ENCODE measurements at places on chromosomes 3 and 15. TPM values are rescaled to one million over a fixed set of nuclear protein-coding genes. Genes with fewer than 3 reads are reported as not detected.

DNA sequence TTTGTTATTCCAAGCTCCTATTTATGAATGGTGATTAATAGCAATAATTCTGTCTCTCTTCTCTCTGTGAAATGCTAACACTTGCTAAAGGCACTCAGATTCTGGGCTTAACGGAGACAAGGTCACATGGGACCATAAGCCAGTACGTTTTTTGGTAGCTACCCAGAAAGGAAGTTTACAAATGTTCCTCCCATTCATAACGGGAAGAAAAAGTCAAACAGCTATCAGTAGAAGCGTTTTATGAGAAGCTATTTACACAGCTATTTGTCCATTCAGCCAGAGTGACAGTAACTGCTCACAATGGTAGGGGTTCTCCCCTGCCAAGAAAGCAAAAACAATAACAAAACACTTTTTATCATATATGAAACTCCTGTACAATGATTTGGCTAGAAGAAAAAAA lies 51.5 kb downstream of the ZMAT3 start:
- no peak overlapping the region for H3K4me3 ChIP-seq
- peaks cover 12% of the 10 kb centered on the region for H3K4me1 ChIP-seq
- peak overlapping the region; percentile 1 for H3K27ac ChIP-seq
- no peak for DNase-seq

DNA sequence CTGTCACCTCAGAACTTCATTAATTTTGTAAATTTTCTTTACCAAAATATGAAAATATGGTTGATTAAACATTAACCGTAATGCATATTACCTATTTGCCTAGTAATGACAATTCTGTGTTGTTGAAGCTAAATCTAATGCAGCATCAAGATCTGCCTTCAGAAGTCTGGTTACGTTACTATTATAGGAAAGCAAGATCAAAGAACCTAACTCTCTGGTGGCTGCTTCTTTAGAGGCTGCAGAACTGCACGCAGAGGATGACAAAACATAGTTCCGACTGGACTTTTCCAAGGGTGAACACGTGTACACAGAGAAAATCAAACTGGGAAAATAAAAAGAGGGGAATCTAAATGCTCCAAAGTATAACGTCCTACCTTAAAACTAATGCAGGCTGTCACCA lies 20.5 kb downstream of the CD47 start:
- no peak overlapping the region for H3K27ac ChIP-seq
- H3K36me3 ChIP-seq = peaks cover 25% of the 10 kb centered on the region
- no peak for DNase-seq
- H3K4me1 ChIP-seq = no peaks in the 10 kb centered on the region
- no peaks in the 10 kb centered on the region for H3K27me3 ChIP-seq

- H3K27me3 ChIP-seq = no peaks in the 10 kb centered on the region
- peaks cover 93% of the 10 kb centered on the region for H3K36me3 ChIP-seq
- H3K27ac ChIP-seq = peak overlapping the region; percentile 0
Measured at GRCh38 chr3:128813097-128813496, 66.3 kb upstream of the ACAD9 start.

GRCh38 chr15:31346367-31347066 lies 19.9 kb downstream of the KLF13 start:
- peak overlapping the region; percentile 44 for H3K4me3 ChIP-seq
- peak overlapping the region; percentile 88 for H3K27ac ChIP-seq
- no peaks in the 10 kb centered on the region for H3K27me3 ChIP-seq
- H3K4me1 ChIP-seq = peaks cover 100% of the 10 kb centered on the region
- DNase-seq = peak; percentile 36
- peaks cover 28% of the 10 kb centered on the region for H3K36me3 ChIP-seq

GRCh38 chr15:83292317-83292716 lies 7.9 kb upstream of the BNC1 start:
- no peaks in the 10 kb centered on the region for H3K36me3 ChIP-seq
- no peak overlapping the region for H3K27ac ChIP-seq
- H3K4me3 ChIP-seq = no peak overlapping the region
- DNase-seq = no peak
- H3K27me3 ChIP-seq = peaks cover 4% of the 10 kb centered on the region

DNA sequence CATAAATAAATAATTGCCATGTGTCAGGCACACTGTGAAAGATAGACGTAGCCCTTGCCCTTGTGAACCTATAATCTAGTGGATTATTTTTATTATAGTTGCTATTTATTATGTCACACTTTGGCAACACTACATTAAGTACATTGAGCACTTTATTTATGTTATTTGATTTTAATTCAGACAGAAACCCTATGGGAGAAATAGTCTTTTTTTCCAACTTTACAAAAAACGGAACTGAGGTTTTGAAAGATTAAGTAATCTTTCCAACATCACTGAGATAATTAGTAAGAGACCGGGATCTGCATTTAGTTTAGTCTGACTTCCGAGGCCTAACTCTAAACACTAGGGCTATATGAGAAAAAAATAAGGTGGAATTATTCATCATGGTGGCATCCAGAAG lies 2.8 kb upstream of the FILIP1L start:
- H3K4me1 ChIP-seq = peaks cover 13% of the 10 kb centered on the region
- DNase-seq = no peak
- H3K36me3 ChIP-seq = no peaks in the 10 kb centered on the region
- no peak overlapping the region for H3K4me3 ChIP-seq

DNA sequence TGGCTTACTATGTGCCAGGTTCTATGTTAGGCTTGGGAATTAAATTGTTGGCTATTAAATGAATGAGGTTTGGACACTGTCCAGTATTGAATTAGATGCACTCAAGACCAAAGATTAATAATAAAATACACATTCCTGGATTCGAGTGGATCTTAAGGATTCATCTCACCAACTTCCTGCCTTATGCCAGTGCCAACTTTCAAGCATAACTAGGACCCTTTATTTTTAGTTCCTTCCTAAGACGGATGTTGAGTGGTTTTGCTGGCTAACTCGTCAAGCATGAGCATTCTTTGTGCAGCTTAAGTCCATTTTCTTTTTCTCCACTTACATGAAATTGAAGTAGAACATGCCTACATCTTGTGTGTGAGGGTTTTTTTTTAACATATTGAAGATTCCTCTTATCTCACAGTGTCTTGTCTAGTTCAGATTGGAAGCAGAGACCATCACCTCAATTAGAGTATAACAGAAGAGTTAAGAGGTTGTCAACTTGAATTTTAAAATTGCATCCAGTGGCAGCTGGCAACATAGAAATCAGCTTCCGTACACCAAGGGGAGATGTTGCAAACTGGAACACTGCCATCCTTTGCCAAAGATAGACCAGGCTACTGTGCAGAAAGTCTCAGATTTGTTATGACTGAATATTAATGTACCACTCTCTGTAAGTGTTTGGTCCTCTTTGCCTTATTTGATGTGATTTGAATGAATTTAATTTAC lies 106.3 kb upstream of the BFSP2 start:
- H3K4me1 ChIP-seq = peaks cover 18% of the 10 kb centered on the region
- H3K27me3 ChIP-seq = no peaks in the 10 kb centered on the region
- DNase-seq = no peak
- H3K4me3 ChIP-seq = no peak overlapping the region
- no peak overlapping the region for H3K27ac ChIP-seq
- H3K36me3 ChIP-seq = no peaks in the 10 kb centered on the region

The SEMA6D gene
- total RNA-seq = 10.2 TPM

DNA sequence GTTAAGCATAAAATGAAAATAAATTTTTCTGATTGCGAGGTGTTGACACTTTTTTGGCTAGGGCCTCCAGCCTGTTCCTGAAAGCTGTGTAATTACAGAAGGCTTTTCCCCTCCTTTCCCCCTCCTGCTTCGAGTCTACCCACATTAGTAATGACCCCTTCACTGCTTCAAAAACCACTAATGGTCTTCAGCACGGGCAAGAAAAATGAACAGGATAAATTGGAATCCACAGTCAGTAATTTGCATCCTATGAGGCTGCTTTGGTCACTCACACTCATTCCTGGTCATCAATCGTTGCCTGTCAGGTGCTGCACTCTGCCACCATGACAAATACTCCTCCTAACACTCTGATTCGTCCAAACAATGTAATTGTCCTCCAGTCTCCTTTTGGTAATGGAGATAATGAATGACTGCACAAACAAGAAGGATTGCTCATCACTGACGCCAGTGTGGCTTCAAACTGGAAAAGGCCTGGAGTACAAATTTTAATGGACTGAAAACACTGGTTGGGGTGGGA lies 148.6 kb downstream of the MEIS2 start:
- H3K4me1 ChIP-seq = peaks cover 3% of the 10 kb centered on the region
- no peaks in the 10 kb centered on the region for H3K27me3 ChIP-seq
- H3K4me3 ChIP-seq = no peak overlapping the region
- H3K27ac ChIP-seq = no peak overlapping the region
- H3K36me3 ChIP-seq = no peaks in the 10 kb centered on the region
- no peak for DNase-seq

The BUB1B gene
- 1.4 TPM for total RNA-seq

DNA sequence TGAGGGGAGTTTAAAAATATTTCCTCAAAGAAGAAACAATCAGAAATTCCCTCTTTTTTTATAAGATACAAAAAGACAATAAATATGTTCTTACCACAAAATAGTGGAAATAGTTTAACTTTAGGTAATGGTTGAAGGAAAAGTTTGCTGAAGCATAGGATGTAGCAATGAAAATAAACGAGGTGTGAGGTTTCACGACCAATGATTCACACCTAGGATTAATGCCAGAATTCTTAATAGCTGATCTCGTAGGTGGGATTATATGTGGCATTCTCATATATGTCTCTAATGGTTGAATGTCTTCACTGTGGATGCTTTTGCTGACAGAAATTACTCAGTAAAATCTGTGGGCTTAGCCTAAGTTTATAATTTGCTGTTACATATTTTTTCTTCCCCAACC lies 467.7 kb downstream of the FGF12 start:
- no peak for DNase-seq
- no peaks in the 10 kb centered on the region for H3K27me3 ChIP-seq
- H3K4me3 ChIP-seq = no peak overlapping the region
- H3K4me1 ChIP-seq = no peaks in the 10 kb centered on the region
- H3K36me3 ChIP-seq = no peaks in the 10 kb centered on the region

DNA sequence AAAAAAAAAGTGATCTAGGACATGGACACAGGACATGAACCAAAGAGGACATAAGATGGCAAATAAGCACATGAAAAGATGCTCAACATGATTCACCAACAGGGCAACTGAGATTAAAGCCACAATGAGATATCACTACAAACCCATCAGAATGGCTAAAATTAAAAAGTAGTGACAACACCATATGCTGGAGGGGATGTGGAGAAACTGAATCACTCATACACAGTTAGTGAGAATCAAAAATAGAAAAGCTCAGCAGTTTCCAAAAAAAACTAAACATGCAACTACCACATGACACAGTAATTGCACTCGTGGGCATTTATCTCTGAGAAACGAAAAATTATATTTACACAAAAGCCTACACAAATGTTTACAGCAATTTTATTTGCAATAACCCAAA lies 27.9 kb upstream of the ACKR4 start:
- no peak for DNase-seq
- H3K4me3 ChIP-seq = no peak overlapping the region
- H3K27me3 ChIP-seq = no peaks in the 10 kb centered on the region
- H3K4me1 ChIP-seq = peaks cover 2% of the 10 kb centered on the region
- H3K36me3 ChIP-seq = peaks cover 7% of the 10 kb centered on the region
- H3K27ac ChIP-seq = no peak overlapping the region

GRCh38 chr3:157443905-157444796 lies 7.5 kb downstream of the PTX3 start:
- DNase-seq = no peak
- H3K36me3 ChIP-seq = no peaks in the 10 kb centered on the region
- H3K4me3 ChIP-seq = no peak overlapping the region
- no peaks in the 10 kb centered on the region for H3K27me3 ChIP-seq
- H3K27ac ChIP-seq = no peak overlapping the region

- no peaks in the 10 kb centered on the region for H3K36me3 ChIP-seq
- H3K4me3 ChIP-seq = no peak overlapping the region
- no peaks in the 10 kb centered on the region for H3K27me3 ChIP-seq
Measured at GRCh38 chr3:196336319-196337145, 1.7 kb downstream of the TM4SF19 start.

DNA sequence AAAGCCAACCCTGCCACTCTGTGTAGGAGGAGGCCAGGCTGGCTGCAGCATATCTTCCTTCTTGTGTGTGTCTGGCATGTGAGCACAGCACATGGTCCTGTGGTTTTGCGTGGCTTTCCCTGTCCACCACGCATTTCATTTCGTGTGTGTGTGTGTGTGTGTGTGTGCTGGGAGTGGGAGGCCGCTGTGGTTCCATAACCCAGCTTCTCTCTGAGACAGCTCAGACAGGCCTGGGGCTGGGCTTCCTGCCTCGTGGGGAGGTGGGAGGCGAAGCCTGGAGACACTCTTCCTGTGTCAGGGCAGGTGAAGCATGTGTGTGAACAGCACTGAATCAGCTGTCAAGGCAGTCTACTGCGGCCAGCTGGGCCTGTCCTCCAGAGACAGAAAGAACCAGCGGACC lies 16.0 kb upstream of the MRPS22 start:
- H3K4me1 ChIP-seq = peaks cover 6% of the 10 kb centered on the region
- no peak for DNase-seq
- peaks cover 26% of the 10 kb centered on the region for H3K27me3 ChIP-seq
- H3K36me3 ChIP-seq = no peaks in the 10 kb centered on the region
- no peak overlapping the region for H3K27ac ChIP-seq

DNA sequence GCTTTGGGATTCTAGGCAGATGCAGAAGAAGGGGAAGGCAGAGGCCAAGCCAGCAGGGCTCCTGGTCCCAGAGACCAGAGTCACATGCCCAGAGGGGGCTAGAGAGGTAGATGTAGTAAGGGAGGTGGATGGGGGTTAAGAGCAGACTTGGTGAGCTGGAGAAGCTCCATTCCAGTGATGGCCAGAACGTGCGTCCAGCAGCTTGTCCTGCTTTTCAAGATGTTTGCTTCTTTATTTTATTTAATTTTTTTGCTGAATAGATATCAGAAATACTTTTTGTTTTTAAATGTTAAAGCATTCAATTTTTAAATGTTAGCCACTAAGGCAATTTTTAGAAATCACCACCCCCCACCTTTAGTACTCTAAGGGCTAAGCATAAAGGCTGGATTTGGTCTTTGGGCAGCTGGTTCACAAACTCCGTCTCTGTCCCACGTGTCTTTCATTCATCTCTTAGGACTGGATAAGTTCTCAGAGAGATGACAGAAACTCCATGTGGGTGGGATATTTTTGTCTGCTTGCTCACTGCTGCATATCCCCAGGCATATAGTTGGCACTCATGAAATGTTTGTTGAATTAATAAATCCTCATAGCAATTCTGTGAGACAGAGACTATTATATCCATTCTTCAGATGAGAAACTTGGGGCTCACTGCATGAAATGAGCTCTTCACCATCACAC lies 6.7 kb downstream of the COLQ start:
- H3K27ac ChIP-seq = no peak overlapping the region
- H3K4me1 ChIP-seq = peaks cover 13% of the 10 kb centered on the region
- DNase-seq = no peak
- no peak overlapping the region for H3K4me3 ChIP-seq
- no peaks in the 10 kb centered on the region for H3K36me3 ChIP-seq

GRCh38 chr3:183252973-183253527 lies at the start of gene B3GNT5:
TSS of gene B3GNT5 (plus strand) at chr3:183253253. CDS start at chr3:183269799, 16,546 bp downstream.
- H3K4me3 ChIP-seq = peak within 1 kb of the TSS; percentile 80
- H3K4me1 ChIP-seq = peaks cover 22% of the 10 kb centered on the region
- peak; percentile 90 for DNase-seq
- peak within 1 kb of the TSS; percentile 95 for H3K27ac ChIP-seq
- H3K36me3 ChIP-seq = no peaks in the 10 kb centered on the region
- H3K27me3 ChIP-seq = no peaks in the 10 kb centered on the region

GRCh38 chr3:17823816-17824215 lies 81.4 kb upstream of the TBC1D5 start:
- no peaks in the 10 kb centered on the region for H3K36me3 ChIP-seq
- no peak overlapping the region for H3K4me3 ChIP-seq
- H3K27ac ChIP-seq = no peak overlapping the region
- H3K4me1 ChIP-seq = no peaks in the 10 kb centered on the region
- no peak for DNase-seq
- no peaks in the 10 kb centered on the region for H3K27me3 ChIP-seq
